ENCODE measurements at places on chromosomes 1 and 21.

GRCh38 chr21:14353726-14354125, 29.2 kb downstream of the HSPA13 start:
- no peak for DNase-seq

- DNase-seq, result peak; percentile 19
These were observed 31.7 kb downstream of the TRIM11 start for GRCh38 chr1:228374711-228375577.

DNA sequence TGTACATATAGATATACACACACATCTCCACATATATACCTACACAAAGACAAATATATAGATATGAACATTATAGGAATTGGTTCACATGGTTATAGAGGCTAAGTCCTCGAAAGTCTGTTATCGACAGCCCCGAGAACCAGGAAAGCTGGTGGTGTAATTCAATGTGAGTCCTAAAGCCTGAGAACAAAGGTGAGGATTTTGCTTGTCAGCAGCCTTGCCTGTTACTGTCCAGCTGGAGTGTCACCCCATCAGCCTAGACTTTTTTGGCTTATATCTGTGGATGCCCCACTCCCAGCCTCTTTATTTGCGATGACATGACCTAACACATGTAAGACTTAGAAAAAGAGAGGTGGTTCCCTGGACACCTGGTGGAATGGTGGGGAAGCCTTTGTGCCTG, 97.0 kb downstream of the GIPC2 start:
- no peak for DNase-seq

GRCh38 chr1:25031966-25032667, 102.0 kb upstream of the RUNX3 start:
- no peak for DNase-seq

DNA sequence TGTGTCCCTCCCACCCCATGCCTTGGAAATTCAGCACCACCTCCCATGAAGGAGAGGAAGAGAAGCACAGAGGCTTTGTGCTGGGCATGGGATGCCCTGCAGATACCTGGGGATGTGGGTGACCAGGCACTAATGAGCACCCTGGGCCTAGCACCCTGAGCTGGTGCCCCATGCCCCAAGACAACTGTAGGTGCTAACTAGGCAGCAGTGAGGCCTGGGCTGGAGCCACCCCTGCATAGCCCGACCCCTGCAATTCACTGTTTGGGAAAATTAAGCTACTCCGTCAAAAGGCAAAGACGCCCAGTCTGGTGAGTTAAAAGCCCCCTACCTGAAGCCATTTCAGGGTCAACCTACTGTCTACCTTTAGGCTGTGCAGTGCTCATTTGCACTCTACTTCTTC, 5.4 kb downstream of the KCNA2 start:
- DNase-seq, result no peak

- DNase-seq, result no peak
These were observed 9.1 kb downstream of the PLA2G4A start for GRCh38 chr1:186837806-186838205.

DNA sequence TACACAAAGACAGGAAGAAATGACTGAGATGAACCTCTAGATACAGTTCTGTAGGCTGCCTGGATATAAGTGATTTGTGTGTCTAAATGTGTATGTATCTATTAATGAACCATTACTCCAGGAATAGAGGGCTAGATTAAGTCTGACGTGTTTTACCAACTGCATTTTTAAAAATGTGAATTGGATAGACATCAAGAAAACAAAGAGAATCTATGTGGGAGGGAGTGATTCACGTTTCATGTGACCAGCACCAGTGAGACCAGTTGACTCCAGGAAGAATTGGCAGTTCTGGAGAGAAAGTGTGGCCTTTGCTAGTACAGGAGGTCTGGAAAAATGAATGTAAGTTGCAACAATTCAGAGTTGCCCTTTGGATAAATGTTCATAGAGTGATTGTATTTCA, 53.4 kb upstream of the RGS21 start:
- no peak for DNase-seq

- peak; percentile 57 for DNase-seq
These were observed 25.1 kb downstream of the NENF start for GRCh38 chr1:212457740-212458338.

GRCh38 chr1:25615563-25616094, 962 bp upstream of the MAN1C1 start:
- no peak for DNase-seq

DNA sequence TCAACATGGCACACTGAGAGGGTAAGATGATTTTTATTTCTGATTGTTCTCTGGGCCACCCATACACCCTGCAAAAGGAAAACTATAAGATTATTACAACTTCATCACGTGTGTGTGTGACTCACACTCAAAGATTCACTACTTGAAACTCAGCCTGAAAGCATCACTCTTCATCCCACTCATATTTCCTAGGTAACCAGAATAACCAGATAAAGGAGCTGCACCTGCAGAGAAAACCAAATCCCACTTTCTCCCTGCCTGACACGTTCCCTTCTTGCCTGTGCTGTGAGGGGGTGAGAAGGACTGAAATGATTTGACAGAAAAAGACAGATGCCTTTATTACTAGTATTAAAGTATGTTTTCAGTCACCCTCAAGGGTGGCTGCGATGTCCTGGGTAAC, 131.6 kb downstream of the TGFBR3 start:
- no peak for DNase-seq

GRCh38 chr1:21814241-21814918, 2.3 kb downstream of the LDLRAD2 start:
- peak; percentile 21 for DNase-seq

DNA sequence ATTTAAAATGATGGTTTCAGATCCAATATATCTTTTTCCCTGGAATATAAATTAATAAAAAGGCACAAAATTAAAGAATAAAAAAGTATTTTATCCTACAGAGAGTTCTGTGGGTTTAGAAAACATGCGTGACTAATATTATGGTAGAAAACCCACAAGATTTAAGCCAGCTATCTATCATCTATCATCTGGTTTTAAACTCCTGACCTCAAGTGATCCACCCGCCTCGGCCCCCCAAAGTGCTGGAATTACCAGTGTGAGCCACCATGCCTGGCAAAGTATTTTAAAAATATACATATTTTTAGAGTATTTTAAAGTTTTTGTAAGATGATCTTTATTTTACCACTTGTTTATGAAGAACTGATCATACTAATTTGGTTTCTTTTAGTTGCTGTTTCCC, 79.5 kb downstream of the NRIP1 start:
- DNase-seq, result no peak

- no peak for DNase-seq
These were observed 103.6 kb upstream of the GCLM start for GRCh38 chr1:94012708-94013366.

DNA sequence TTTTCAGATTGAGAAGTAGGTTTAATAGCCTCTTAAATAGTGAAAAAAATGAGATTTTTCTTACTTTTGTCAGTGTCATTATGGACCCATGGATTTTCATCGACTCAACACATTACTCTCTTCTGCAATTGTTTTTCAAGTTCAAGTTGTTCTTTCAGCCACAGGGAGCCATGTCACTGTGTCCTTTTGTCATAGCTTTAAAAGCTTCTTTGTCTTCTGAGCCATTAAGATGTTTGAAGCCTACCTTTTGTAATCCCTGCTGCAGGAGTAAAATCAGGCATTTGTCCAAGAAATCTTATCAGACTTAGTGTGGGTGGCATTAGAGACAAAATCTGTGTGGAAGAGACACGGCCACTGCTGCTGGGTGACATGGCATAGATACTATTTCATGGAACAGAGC, 92.8 kb upstream of the ZP4 start:
- DNase-seq, result no peak

DNA sequence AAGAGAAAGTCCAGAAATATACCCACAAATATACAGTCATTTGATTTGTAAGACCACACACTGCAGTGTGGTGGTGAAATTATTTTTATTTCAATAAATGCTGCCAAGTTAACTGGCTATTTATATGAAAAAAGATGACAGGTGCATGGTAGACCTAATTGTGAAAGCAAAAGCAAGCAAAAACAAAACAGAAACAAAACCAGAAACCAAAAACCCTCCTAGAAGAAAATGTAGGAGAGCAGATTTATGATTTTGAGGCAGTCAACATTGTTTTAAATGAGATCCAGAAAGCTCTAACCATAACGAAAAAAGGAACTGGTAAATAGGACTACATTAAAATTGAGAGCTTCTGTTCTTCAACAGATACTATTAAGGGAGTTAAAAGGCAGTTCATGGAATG, 303.6 kb downstream of the PRDM2 start:
- DNase-seq, result no peak

DNA sequence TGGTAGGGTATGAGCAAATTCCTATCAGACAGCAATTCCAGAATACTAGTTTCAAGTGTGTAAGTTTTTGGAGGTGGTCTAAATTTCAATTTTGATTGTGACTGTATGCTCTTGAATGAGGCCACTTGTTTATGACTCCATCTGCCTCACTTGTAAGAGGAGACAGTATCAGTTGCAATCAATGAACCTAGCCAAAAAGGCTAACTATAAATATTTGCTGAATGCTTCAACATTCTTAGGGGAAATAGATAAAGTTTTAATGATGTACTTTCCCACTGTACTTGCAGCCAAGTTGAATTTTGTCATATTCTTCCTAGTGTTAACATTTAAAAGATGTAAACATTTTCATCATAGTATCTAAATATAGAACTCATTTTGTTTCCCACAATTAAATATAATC, 32.1 kb upstream of the RWDD3 start:
- no peak for DNase-seq

- DNase-seq, result no peak
These were observed 17.3 kb upstream of the ABCG1 start for GRCh38 chr21:42201615-42202161.

- no peak for DNase-seq
These were observed 416.2 kb upstream of the ADGRL4 start for GRCh38 chr1:79422726-79423125.

DNA sequence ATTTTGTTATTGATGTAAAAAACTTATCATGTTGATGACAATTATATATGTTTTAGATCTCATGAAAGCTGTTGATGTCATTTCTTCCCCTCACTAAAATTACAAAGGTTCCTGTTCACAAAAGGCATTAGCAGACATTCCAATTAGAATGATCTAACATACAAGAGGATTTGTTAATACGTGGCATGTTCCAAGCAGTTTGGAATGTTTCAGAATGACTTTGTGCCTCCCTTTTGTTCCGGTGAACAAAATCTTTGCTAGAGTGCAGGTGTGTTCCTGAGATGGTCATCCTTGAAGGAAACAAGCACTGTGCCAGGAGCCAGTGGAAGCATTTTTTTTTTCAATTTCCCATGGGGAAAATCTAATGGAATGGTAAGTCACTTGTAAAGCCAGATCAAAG, 108.0 kb upstream of the KCTD3 start:
- DNase-seq, result no peak

- DNase-seq, result no peak
These were observed 471.3 kb downstream of the CAMTA1 start for GRCh38 chr1:7256526-7256925.

GRCh38 chr1:94105957-94106529, 14.9 kb downstream of the ABCA4 start:
- DNase-seq, result no peak

- DNase-seq, result peak; percentile 27
These were observed 106.7 kb downstream of the SLC45A1 start for GRCh38 chr1:8424539-8425116.

DNA sequence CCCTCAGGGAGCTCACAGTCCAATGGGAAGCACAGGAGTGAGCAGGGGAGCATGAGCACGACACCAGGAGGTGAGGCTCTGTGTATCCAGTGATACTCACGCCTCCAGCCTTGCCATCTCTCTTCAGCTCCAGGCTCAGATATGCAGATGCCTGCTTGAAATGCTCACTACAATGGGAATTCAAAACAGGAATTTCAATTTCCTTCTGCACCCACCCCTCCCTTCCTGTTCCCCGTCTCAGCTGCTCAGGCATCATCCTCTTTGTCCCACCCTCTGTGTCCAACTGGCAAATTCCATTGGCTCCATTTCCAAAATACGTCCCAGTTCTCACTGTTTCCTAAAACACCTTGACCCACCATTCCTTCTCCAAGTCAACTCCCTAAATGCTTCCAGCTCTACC, 58.9 kb downstream of the FBXO2 start:
- no peak for DNase-seq

DNA sequence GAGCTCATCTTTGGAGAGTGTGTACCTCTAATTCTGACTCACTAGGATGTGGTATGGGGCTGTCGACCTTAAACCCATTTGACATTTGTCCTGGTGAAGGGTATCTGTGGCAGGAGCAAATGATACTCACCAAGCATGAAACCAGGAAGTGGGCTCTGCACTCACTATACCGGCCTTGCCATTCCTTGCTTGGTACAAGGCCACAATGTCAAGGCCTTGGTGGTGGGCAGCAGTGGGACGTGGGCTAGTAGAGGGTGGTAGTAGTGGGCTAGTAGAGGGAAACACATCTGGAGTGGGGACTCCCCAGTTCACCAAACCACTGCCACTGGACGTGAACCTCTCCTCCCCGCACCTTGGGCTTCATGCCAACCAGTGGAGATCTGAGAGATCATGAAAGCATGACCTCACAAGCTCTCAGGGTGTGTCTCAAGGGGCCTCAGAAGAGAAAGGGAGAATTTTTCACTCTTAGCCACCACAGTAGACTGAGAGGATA, 11.5 kb downstream of the TNFSF4 start:
- no peak for DNase-seq

GRCh38 chr21:44395260-44395659, 41.8 kb downstream of the TRPM2 start:
- no peak for DNase-seq

GRCh38 chr1:31627301-31627929, 9.9 kb downstream of the HCRTR1 start:
- DNase-seq, result no peak

DNA sequence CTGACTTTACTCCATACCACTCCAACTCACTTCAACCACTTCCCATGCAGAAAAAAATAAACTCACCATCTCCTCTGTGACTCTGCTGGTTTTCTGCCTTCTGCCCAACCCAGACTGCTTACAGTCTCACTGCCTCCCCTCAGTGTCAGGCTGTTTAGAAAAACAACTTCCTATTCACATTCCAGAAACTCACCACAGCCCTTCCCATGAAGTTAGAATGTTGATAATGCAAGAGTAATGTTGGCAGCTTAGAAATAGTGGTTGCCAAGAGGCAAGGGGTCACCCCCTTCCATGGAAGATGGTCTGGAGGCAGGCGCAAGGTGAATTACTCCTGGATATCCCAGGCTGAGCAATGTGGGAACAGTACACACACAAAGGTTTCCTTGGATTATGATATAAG, at the start of gene SELP:
SELP (minus strand) TSS at position 119 of the 400 bp plus-strand sequence; CDS start at position 69, 50 bp downstream.
- no peak for DNase-seq

- no peak for DNase-seq
These were observed 91.8 kb downstream of the ADCY10 start for GRCh38 chr1:167821969-167822685.

Data from 8988T (cell line).